Naive thymus-derived CD4-positive, alpha-beta T cell (primary cell): ENCODE measurements at places on chromosomes 12 and 14. TPM values are rescaled to one million over a fixed set of nuclear protein-coding genes. Genes with fewer than 3 reads are reported as not detected.

DNA sequence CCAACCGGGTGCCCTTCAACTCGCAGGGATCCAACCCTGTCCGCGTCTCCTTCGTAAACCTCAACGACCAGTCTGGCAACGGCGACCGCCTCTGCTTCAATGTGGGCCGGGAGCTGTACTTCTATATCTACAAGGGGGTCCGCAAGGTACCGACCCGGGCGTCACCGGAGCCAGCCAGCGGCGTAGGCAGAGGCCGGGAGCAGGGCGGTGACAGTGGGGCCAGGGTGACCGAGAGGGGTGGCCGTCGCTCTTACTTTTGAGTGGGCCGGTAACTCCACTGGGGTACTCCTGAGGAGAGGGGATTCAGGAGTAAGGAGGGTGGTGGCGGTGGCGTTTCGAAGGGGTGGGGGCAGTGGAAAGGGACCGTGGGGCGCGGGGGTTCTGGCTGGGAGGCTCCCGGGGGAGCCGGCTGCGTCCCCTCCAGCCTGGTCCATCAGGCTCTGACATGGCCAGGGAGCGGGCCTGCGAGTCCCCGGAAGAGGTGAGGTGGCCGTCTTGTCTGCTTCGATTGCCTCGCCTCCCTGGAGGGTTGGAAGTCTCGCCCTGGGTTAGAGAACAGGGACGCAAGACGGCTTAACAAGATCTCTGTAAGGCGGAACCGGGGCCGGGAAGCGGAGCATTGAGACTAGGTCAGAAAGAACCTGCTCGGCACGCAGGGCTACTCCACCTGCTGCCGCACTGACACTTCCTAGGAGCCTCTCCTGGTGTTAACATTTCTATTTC lies 491 bp downstream of the WDR20 start:
- H3K4me3 ChIP-seq = peak overlapping the region; percentile 80
- peaks cover 22% of the 10 kb centered on the region for H3K4me1 ChIP-seq
- no peaks in the 10 kb centered on the region for H3K27me3 ChIP-seq
- H3K36me3 ChIP-seq = no peaks in the 10 kb centered on the region
- DNase-seq = peak; percentile 45

DNA sequence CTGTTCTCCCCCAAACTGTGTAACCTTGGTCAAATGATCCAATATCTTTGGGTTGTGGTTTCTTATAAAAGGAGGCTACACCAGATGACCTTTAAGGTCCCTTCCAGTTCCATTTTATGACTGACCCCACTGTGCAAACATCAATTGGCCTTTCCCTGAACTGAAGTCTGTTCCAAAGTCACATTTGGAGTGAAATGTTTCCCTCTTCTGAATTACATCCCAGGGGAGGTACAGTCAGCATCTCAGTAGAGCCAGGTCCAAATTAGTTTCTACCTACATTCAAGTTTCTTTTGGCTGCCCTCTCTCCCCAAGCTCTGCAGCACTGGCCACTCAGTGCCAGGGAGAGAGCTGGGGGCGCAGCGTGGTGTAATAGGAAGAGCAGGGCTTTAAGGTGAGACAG lies 34.4 kb downstream of the LIMA1 start:
- no peaks in the 10 kb centered on the region for H3K4me1 ChIP-seq
- no peaks in the 10 kb centered on the region for H3K36me3 ChIP-seq
- H3K4me3 ChIP-seq = no peak overlapping the region
- no peaks in the 10 kb centered on the region for H3K27me3 ChIP-seq
- DNase-seq = no peak
- no peak overlapping the region for H3K27ac ChIP-seq

GRCh38 chr12:117901631-117902030 lies 67.2 kb downstream of the KSR2 start:
- H3K4me3 ChIP-seq = no peak overlapping the region
- no peak overlapping the region for H3K27ac ChIP-seq
- no peaks in the 10 kb centered on the region for H3K27me3 ChIP-seq
- DNase-seq = no peak
- no peaks in the 10 kb centered on the region for H3K4me1 ChIP-seq

GRCh38 chr12:130212384-130212989 lies 50.2 kb downstream of the FZD10 start:
- H3K4me1 ChIP-seq = no peaks in the 10 kb centered on the region
- H3K4me3 ChIP-seq = no peak overlapping the region
- H3K36me3 ChIP-seq = no peaks in the 10 kb centered on the region
- H3K27me3 ChIP-seq = no peaks in the 10 kb centered on the region
- no peak for DNase-seq
- H3K27ac ChIP-seq = no peak overlapping the region

DNA sequence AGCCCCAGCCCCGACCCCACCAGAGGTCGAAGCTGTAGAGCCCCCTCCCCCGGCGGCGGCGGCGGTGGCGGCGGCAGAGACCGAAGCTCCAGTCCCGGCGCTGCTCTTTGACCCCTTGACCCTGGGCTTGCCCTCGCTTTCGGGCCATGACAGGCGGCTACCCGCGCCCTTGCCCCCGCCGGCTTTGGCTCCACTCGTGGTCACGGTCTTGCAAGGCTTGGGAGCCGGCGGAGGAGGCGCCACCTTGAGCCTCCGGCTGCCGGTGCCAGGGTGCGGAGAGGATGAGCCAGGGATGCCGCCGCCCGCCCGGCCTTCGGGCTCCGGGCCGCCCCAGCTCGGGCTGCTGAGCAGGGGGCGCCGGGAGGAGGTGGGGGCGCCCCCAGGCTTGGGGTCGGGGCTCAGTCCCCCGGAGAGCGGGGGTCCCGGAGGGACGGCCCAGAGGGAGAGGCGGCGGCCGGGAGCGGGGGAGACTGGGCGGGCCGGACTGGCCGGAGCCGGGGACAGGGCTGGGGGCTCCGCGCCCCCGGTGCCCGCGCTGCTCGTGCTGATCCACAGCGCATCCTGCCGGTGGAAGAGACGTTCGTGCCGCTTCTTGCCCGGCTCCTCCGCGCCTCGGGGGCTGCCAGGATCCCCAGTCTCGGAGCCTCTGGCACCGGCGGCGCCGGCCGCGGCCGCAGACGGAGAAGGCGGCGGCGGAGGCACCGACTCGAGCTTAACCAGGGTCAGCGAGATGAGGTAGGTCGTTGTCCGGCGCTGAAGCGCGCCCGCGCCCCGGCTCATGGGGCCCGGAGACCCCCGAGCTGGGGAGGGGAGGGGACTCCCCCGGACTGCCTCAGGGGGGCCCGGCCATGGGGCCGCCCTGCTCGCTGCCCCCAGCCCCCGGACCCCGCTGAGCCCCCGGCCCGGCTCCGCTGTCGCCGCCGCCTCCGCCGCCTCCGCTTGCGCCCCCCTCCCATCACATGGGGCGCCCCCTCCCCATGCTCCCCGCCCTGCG lies 778 bp downstream of the AGAP2 start:
- no peak overlapping the region for H3K4me3 ChIP-seq
- H3K4me1 ChIP-seq = peaks cover 23% of the 10 kb centered on the region
- no peaks in the 10 kb centered on the region for H3K27me3 ChIP-seq
- H3K36me3 ChIP-seq = peaks cover 65% of the 10 kb centered on the region

GRCh38 chr14:105376521-105377440 lies 21.6 kb upstream of the TEX22 start:
- H3K27me3 ChIP-seq = no peaks in the 10 kb centered on the region
- no peak overlapping the region for H3K27ac ChIP-seq
- no peak overlapping the region for H3K4me3 ChIP-seq

- no peak for DNase-seq
- no peaks in the 10 kb centered on the region for H3K27me3 ChIP-seq
- H3K27ac ChIP-seq = no peak overlapping the region
- no peak overlapping the region for H3K4me3 ChIP-seq
- H3K4me1 ChIP-seq = peaks cover 39% of the 10 kb centered on the region
Observed at GRCh38 chr14:89468566-89468965, 51.5 kb upstream of the FOXN3 start.

GRCh38 chr12:14984036-14984435 lies 11.2 kb downstream of the PDE6H start:
- H3K27ac ChIP-seq = no peak overlapping the region
- no peaks in the 10 kb centered on the region for H3K27me3 ChIP-seq
- H3K4me3 ChIP-seq = no peak overlapping the region

- DNase-seq = no peak
- H3K4me3 ChIP-seq = no peak overlapping the region
- H3K27ac ChIP-seq = no peak overlapping the region
- no peaks in the 10 kb centered on the region for H3K36me3 ChIP-seq
Observed at GRCh38 chr12:86331012-86331411, 74.8 kb upstream of the MGAT4C start.

DNA sequence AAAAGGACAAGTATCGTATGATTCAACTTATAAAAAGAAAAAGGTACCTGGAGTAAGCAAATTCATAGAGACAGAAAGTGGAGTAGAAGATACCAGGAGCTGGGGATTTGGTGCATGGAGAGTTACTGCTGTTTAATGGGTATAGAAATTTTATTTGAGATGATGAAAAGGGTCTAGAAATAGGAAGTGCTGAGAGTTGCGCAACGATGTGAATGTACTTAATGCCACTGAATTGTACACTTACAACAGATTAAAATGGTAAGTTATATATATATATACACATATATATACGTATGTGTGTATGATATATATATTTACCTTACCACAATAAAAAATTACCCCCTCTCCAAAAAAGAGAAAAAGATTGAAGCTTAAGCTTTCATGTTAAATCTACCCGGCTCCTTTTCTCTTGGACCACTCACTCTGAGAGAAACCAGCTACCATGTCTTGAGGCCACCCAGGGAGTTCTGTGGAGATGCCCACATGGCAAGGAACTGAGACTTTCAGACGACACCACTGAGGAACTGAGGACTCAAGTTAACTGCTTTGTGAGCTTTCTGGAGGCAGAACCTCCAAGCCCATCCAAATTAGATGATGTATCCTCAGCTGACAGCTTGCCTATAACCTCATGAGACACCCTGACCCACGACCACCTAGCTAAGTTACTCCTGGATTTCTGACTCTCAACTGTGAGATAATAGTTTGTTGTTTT lies 130.0 kb upstream of the BTG1 start:
- H3K27me3 ChIP-seq = no peaks in the 10 kb centered on the region
- H3K4me3 ChIP-seq = no peak overlapping the region
- no peak overlapping the region for H3K27ac ChIP-seq

DNA sequence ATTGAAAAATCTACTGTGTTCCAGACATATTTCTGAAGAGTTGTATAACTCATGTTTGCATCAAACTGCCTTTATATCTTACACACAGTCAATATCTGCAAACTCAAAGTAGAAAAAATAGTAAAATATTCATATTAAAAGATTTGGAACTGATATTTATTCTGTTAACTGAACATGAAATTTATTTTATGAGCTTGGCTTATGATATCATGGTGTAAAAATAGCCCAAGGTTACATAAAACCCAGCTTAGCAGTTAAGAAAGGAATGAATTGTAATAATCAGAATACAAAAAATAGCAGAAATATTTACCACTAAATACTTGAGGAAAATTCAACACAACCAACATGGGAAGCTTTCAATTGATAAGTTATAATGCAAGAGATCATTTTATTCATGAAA lies 367.9 kb downstream of the FLRT2 start:
- H3K27ac ChIP-seq = no peak overlapping the region
- H3K36me3 ChIP-seq = no peaks in the 10 kb centered on the region
- H3K4me3 ChIP-seq = no peak overlapping the region
- DNase-seq = no peak

DNA sequence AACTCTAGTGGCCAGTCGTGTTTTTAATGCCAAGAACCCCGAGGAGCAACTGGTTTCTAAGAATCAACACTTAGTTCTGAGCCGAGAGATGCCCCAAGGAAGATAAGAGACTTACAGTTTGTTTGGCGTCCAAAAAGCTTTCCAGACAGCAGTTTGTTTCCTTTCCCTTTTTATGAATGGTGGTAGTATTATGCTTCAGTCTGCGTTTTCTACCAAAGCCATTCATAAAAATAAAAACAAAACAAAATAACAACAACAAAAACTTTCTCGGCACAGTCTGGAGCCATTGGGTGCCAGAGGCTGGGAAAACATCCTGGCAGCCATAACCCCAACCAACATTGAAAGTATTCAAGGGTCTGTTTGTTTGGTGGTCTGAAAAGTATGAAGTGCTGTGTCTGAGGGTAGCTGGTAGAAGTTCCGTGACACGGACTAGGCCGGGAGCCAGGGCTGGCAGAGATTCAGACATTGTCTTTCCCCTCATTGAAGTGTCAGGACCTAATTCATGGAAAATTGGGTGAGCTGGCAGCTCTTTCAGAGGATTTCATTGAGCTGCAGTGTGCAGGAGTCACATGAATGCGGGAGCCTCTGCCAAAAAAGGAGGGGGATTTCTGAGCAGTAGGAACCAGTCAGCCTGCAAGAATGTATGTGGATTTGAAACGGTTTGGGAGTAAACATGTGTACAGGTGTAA lies 124.2 kb downstream of the HMGA2 start:
- no peak overlapping the region for H3K4me3 ChIP-seq
- H3K4me1 ChIP-seq = no peaks in the 10 kb centered on the region
- H3K36me3 ChIP-seq = no peaks in the 10 kb centered on the region
- no peaks in the 10 kb centered on the region for H3K27me3 ChIP-seq
- no peak overlapping the region for H3K27ac ChIP-seq

The OASL gene
- 2.8 TPM for total RNA-seq

The GRIN2B gene
- not detected for total RNA-seq

The VASH1 gene
- total RNA-seq = 18.2 TPM

The KRT7 gene
- total RNA-seq = 30.6 and 36.1 TPM in 2 replicates

The KRT4 gene
- not detected for total RNA-seq
